ENCODE measurements at places on chromosomes 2 and 18. TPM values are rescaled to one million over a fixed set of nuclear protein-coding genes. Genes with fewer than 3 reads are reported as not detected.

The TNFAIP6 gene
- 6.0 TPM for total RNA-seq

DNA sequence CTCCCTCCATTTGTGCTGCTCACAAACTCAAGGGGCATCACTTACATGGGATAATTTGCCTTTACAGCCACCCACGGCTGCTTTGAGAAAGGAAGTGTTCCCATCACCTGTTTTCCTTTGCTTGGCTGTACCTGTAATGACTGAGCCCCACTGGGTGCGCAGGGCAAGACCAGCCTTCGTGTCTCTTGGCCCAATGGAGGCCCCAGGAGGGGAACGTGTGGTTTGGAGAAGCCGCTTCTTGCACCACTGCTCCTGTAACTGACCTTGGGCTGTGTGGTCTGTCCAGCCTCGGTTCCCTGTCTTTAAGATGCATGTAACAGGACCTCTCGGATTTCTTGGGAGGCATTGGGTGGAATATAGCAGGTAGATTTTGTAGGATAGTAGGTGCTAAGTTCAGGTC, 41.1 kb downstream of the LDLRAD4 start:
- DNase-seq: no peak

DNA sequence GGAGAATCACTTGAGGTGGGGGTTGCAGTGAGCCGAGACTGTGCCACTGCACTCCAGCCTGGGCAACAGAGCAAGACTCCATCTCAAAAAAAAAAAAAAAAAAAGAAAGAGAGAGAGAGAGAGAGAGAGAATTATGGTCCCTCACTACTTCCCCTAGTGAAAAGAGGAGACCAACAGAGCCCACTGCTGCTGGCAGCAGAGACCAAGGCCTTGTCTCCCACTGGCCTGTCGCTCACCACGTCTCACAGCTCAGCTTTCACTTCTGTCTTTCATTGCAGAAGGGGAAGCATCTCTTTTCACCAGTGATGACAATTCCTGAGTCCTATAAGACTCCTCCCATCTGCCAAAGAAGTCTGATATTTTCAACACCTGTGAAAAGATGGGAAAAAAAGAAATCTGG, 81.3 kb downstream of the CLHC1 start:
- no peak for DNase-seq

DNA sequence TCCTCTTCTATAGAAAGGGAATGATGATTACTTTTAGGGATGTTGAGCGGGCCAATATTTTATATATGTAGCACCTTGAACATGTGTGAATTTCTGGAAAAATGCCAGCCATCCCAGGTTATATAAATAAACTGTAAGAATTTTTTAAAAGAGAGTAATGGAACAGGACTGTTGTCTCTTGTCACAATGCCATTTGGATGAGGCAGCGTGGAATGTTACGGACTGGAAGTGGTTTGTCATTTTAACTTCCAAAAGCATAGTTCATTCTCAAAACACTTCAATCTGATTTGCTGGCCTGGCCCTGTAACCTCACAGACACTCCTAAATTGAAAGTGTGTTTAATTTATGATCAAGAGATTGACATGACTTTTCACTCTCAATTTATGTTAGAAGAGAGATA, 70.8 kb downstream of the TPGS2 start:
- DNase-seq: no peak

DNA sequence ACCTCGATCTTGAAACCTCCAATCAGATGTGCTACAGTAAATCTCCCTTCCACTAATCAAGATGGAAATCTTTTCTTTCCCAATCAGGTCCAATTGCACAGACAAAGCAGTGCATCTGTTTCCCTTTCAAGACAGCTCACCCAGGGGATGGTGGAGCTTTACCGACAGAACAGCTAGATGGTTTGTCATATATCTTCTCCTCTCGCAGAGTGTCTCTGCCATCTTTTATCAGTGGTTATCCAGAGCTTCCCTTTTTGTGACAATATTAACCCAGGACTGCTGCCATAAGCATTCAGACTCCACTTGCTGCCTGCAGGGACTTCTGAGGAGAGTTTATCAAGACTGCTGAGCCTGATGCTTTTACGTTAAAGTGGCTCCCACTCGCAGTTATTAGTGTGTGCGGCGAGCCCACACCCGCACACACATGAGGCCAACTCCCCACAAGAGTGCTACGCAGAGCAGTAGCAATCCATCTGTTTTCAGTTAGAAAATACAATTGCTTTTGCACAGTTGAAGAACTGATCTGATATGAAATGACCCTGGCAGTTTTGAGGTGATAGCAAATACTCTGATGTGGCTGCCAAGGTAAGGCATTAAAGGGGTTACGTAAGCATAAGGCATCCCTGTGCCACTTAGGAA, 398.9 kb downstream of the NCKAP5 start:
- DNase-seq: no peak

DNA sequence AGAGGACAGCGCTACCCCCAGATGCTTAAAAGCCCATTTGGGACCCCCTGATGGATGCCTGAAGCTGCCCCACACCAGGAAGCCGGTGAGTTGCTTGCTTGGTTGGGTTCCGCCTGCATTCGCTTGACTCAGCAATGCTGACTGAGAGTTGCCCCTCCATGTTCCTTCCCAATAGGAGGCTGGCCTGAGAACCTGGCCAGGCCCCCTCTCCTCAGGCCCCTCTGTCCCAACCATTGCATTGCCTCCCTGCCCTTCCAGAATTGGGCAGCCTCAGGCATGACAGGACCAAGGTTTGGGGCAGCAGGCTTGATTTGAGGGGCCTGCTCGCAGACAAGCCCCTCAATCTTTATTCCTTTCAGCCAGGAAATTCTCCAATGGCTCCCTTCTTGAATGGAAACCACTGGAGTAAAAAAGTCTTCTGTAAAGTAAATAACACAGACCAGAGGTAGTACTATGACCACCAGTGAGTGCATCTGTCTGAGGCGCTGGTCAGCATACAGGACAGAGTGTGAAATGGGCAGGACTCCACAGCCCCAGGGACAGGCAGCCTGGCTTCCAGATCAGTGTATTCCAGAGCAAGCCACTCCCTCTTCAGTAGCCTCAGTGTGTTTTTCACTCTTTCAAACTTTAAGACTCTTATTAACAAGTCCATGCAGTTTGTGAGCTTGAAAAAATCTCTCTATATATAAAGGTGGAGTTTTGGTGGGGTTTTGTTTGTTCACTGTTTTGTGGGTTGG, 104.7 kb downstream of the C1QL2 start:
- DNase-seq: no peak

Data from lung (tissue), 17 donors.